ENCODE measurements at places on chromosomes 2 and 18. TPM values are rescaled to one million over a fixed set of nuclear protein-coding genes. Genes with fewer than 3 reads are reported as not detected.
A peak's percentile ranks its signal among the peaks of the same experiment; 100 is the strongest.

GRCh38 chr2:208373460-208374089 is 33.0 kb upstream of the PTH2R start:
- no peaks in the 10 kb centered on the region for H3K36me3 ChIP-seq
- H3K4me1 ChIP-seq, result no peaks in the 10 kb centered on the region
- DNase-seq, result no peak
- H3K27ac ChIP-seq, result no peak overlapping the region

- H3K36me3 ChIP-seq, result peaks cover 11% of the 10 kb centered on the region
- H3K27me3 ChIP-seq, result no peaks in the 10 kb centered on the region
- peak overlapping the region; percentile 58 for H3K4me3 ChIP-seq
- no peak for DNase-seq
- H3K4me1 ChIP-seq, result peaks cover 24% of the 10 kb centered on the region
These were observed 1.7 kb downstream of the SH3YL1 start for GRCh38 chr2:262117-262516.

Gene UGT1A3
- not detected for total RNA-seq

- H3K4me3 ChIP-seq, result no peak overlapping the region
- H3K27me3 ChIP-seq, result peaks cover 2% of the 10 kb centered on the region
- H3K4me1 ChIP-seq, result no peaks in the 10 kb centered on the region
- H3K27ac ChIP-seq, result no peak overlapping the region
- no peaks in the 10 kb centered on the region for H3K36me3 ChIP-seq
- no peak for DNase-seq
These were observed 151.8 kb upstream of the SLC14A2 start for GRCh38 chr18:45463451-45463850.

- H3K27ac ChIP-seq, result peak within 1 kb of the TSS; percentile 95
- H3K27me3 ChIP-seq, result peaks cover 7% of the 10 kb centered on the region
- DNase-seq, result peak; percentile 87
- peaks cover 43% of the 10 kb centered on the region for H3K4me1 ChIP-seq
These were observed at the start of gene NCOA1 for GRCh38 chr2:24490690-24491541. Gene NCOA1, plus strand, starts transcription at chr2:24491254. Its CDS starts 167,424 bp downstream, at chr2:24658678.

- no peak for DNase-seq
- no peak overlapping the region for H3K27ac ChIP-seq
- H3K4me1 ChIP-seq, result no peaks in the 10 kb centered on the region
- no peaks in the 10 kb centered on the region for H3K36me3 ChIP-seq
- no peak overlapping the region for H3K4me3 ChIP-seq
These were observed 140.7 kb downstream of the RND3 start for GRCh38 chr2:150346806-150347205.

GRCh38 chr2:179248024-179248348 is 16.6 kb downstream of the SESTD1 start:
- no peak overlapping the region for H3K27ac ChIP-seq
- H3K4me1 ChIP-seq, result peaks cover 51% of the 10 kb centered on the region
- DNase-seq, result no peak
- no peaks in the 10 kb centered on the region for H3K27me3 ChIP-seq

Gene ZBTB7C
- 1.4 TPM for total RNA-seq

DNA sequence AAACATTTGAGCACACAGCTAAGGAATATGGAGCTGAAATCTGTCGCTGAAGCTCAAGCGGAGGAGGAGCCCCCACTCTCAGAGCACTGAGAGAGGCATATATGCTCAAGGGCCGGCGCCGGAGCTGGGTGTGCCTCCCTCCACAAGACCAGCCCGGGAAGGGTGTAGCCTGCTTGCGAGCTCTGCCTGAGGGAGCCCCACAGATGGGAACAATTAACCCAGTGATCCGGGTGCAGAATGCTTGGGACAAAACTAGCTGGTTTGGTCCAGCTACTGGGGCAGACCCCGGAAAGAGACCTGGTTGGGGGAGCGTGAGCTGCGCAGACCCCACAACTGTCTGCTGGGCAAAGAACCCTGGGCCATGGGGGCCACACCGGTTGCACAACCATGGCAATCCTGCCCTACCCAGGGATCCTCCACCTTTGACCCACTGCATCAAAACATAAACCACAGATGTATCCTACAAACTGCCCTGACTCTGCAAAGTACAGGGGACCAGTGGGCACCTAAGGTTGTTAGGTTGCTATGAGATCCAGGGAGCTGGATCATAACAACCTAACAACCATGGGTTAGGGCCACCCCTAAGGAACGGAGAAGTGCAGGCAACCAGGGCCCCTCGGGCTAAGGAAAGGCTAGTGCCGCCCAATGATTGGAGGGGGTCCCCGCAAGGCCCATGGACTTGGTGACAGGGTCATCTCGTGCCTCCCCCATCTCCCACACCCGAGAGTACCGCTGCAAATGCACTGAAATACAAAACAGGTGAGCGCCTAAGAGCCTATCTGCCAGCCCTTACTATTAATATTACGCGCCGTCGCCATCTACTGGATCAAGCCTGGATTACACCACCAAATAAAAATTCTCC is 53.4 kb upstream of the SCN1A start:
- H3K4me1 ChIP-seq, result no peaks in the 10 kb centered on the region
- no peaks in the 10 kb centered on the region for H3K36me3 ChIP-seq

GRCh38 chr2:145751629-145752028 is 1231.7 kb upstream of the ZEB2 start:
- H3K27ac ChIP-seq, result no peak overlapping the region
- H3K4me3 ChIP-seq, result no peak overlapping the region
- H3K27me3 ChIP-seq, result peaks cover 6% of the 10 kb centered on the region

- no peak overlapping the region for H3K4me3 ChIP-seq
- DNase-seq, result no peak
- peaks cover 40% of the 10 kb centered on the region for H3K36me3 ChIP-seq
- H3K27ac ChIP-seq, result no peak overlapping the region
- H3K4me1 ChIP-seq, result peaks cover 22% of the 10 kb centered on the region
These were observed 95.4 kb downstream of the AAK1 start for GRCh38 chr2:69547984-69548715.

DNA sequence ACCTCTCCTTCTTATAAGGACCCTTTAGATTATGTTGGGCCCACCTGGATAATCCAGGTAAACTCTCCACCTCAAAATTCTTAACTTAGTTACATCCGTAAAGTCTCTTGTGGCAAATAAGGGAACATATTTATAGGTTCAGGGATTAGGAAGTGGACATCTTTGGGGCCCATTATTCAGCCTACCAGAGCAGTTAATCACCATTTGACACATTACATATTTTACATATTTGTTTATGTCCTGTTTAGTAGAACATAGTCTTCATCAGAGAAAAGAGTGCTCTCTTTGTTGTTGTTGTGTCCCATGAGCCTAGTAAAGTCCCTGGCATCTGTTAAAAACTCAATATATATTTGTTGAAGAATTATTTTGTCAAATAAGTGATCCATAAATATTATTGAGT is 134.0 kb upstream of the SPATS2L start:
- H3K27ac ChIP-seq, result no peak overlapping the region
- no peak overlapping the region for H3K4me3 ChIP-seq
- no peaks in the 10 kb centered on the region for H3K4me1 ChIP-seq
- H3K27me3 ChIP-seq, result no peaks in the 10 kb centered on the region

DNA sequence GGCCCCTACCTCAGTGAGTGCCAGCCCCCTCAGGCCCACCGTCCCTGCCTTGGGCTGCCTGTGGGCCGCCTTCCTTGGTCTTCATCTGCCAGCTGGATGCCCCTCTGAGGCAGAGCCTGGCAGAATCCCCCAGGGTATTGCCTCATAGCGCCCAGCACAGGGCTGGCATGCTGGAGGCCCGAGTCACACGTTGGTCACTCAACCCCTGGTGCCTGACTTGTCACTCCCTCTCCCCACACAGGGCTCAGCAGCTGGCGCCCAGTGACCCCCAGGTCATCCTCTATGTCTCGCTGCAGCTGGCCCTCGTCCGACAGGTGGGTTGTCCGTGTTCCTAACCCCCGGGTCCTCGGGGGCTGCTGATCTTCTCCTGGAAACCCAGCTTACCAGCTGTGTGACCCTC is 108.4 kb upstream of the MCFD2 start:
- no peak overlapping the region for H3K4me3 ChIP-seq
- H3K27ac ChIP-seq, result no peak overlapping the region
- peaks cover 30% of the 10 kb centered on the region for H3K36me3 ChIP-seq

DNA sequence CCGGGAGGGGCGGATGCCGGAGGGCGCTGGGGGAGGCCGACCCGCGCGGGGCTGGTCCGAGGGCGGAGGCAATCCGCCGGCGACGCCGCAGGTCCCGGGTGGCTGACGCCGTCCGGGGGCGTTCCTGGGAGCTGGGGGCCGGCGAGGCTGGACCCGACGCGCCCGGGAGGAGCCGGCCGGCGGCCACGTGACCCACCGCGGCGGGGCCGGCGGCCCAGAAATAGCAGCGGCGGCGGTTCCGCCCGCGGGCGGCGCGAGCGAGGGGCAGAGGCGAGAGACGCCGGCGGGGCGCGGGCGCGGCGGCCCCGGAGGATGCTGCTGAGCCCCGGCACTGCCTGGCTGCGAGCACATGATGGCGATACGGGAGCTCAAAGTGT is at the start of gene RAB31:
Gene RAB31 (plus strand): TSS at position 245 of the 377 bp plus-strand sequence. CDS start 105 bp downstream, at position 350.
- no peak within 1 kb of the TSS for H3K27ac ChIP-seq
- peaks cover 79% of the 10 kb centered on the region for H3K27me3 ChIP-seq
- peak within 1 kb of the TSS; percentile 80 for H3K4me3 ChIP-seq
- H3K4me1 ChIP-seq, result peaks cover 39% of the 10 kb centered on the region
- no peak for DNase-seq

Gene C2orf49
- 18.5 TPM for total RNA-seq

DNA sequence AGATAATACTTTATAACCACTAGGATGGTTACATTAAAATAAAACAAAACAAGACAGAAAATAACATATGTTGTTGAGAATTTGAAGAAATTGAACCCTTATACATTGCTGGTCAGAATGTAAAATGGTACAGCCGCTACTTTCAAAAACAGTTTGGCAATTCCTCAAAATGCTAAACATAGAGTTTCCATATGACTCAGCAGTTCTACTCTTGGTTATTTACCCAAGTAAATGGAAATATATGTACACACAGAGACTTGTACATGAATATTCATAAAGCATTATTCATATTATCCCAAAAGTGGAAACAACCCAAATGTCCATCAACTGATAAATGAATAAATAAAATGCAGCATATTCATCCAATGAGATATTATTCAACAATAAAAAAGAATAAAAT is 92.5 kb upstream of the LRATD1 start:
- H3K4me3 ChIP-seq, result no peak overlapping the region
- H3K36me3 ChIP-seq, result no peaks in the 10 kb centered on the region
- no peak overlapping the region for H3K27ac ChIP-seq
- no peaks in the 10 kb centered on the region for H3K27me3 ChIP-seq

Gene NEU2
- not detected for total RNA-seq

Gene ALK
- not detected for total RNA-seq

- H3K27me3 ChIP-seq, result peaks cover 8% of the 10 kb centered on the region
- H3K27ac ChIP-seq, result no peak overlapping the region
- H3K4me3 ChIP-seq, result no peak overlapping the region
- no peaks in the 10 kb centered on the region for H3K36me3 ChIP-seq
- DNase-seq, result no peak
These were observed 166.5 kb downstream of the RPIA start for GRCh38 chr2:88857951-88858411.

Gene IL37
- total RNA-seq, result not detected

- H3K4me1 ChIP-seq, result no peaks in the 10 kb centered on the region
- H3K27me3 ChIP-seq, result no peaks in the 10 kb centered on the region
- DNase-seq, result no peak
- peaks cover 3% of the 10 kb centered on the region for H3K36me3 ChIP-seq
- H3K27ac ChIP-seq, result no peak overlapping the region
These were observed 184.5 kb downstream of the MGAT5 start for GRCh38 chr2:134438371-134438770.

Data from activated T-helper 1 cell treated with anti-CD3 and anti-CD28 coated beads, Interleukin-12 subunit alpha, Interleukin-12 subunit beta, Interleukin-2, Interleukin-4 antibody, amounts not matched to agents 30 ng/mL and 10 ng/mL and 1 ng/mL, durations not matched to agents 14 hours and 24 hours and 36 hours (primary cell).